Amygdala (tissue), 56 donors: ENCODE measurements at places on chromosomes 7 and 10.

- no peak for DNase-seq
Observed at GRCh38 chr7:114789871-114790311, 132.0 kb upstream of the MDFIC start.

- DNase-seq, result no peak
Observed at GRCh38 chr7:29146888-29147609, 712 bp upstream of the CPVL start.

DNA sequence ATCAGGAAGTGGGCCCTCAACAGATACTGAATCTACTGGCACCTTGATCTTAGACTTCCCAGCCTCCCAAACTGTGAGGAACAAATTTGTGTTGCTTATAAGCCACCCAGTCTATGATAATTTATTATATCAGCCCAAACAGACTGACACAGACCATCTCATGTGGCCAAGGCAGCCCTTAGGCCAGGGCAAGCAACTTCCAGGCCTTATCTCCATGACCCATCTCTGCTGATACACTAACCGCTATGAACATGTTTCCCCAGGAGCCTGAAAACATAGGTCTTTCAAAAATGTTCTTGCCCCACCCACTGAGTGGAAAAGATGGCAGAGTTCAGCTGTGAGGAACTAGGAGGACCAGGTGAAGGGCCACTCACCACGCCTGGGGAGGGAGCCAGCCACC lies 3.2 kb upstream of the BLOC1S2 start:
- DNase-seq, result no peak

- no peak for DNase-seq
Observed at GRCh38 chr7:28081016-28081415, 99.6 kb downstream of the JAZF1 start.

DNA sequence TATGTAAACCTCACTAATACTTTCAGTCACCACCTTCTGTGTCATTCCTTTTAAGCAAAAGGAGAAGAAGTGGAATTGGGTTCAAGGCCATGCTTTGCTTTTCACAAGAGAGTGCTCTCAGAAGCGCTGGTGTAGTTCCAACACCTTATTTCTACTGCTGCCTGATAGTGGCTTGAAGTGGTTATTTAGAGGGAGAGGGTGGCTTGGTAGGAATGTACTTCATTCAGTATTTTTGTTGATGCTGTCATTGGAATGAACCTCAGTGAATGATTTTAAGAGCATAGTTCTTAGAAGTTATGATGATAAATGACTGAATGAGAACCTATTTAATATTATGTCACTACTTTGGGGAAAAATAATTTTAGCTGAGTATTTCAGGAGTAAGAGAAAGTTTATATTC lies 396.7 kb downstream of the EXOC4 start:
- no peak for DNase-seq
